Calu3 (cell line): ENCODE measurements at places on chromosomes 2 and 18. TPM values are rescaled to one million over a fixed set of nuclear protein-coding genes. Genes with fewer than 3 reads are reported as not detected.

The DNER gene
- 0.88 and 1.1 TPM in 2 replicates for total RNA-seq

The GCC2 gene
- 54.9 and 60.4 TPM in 2 replicates for total RNA-seq

The SLC14A1 gene
- not detected in 2 replicates for total RNA-seq

The SPP2 gene
- not detected in 2 replicates for total RNA-seq

The EHBP1 gene
- 82.9 and 89.2 TPM in 2 replicates for total RNA-seq

The PROKR1 gene
- not detected in 2 replicates for total RNA-seq

The AOX1 gene
- 0.22 and 0.45 TPM in 2 replicates for total RNA-seq

The PPP1R1C gene
- 2.0 and 2.7 TPM in 2 replicates for total RNA-seq

GRCh38 chr2:235263205-235264120 is 230.4 kb upstream of the AGAP1 start:
- peak; percentile 69 for DNase-seq

- DNase-seq = no peak
These were observed 310.5 kb downstream of the SATB2 start for GRCh38 chr2:199147216-199147615.

DNA sequence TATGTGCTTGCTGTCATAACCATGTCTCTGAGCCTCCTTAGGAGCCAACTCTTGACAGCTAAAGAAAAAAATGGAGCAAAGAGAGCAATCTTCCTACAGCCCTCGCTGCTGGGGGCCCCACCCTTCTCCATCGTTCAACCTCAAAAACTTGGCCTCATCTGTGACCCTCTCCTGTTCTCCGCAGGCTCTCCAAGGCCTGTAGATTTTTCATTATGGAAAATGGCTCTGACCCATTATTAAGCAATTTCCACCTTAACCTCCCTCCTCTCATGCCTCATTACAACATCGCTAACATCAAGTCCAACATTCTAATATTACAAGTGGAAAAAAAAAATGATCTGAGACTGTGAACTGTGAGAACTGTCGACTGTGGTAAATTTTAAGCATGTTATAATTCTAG is 98.7 kb downstream of the SLC8A1 start:
- DNase-seq = no peak

GRCh38 chr2:26588576-26588975 is 52.6 kb downstream of the CIB4 start:
- DNase-seq = no peak

DNA sequence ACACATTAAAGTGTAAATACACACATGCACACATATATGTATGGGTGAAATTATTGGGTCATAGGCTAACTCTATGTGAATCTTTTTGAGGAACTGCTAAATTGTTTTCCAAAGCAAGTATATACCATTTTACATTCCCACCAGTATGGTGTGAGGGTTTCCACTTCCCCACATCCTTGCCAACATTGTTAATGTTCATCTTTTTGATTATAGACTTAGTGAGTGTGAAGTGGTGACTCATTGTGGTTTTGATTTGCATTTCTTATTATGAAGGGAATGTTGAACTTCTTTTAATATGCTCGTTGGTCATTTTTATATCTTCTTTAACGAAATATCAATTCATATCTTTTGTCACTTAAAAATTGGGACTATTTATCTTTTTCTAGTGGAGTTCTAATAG is 181.8 kb upstream of the GCFC2 start:
- DNase-seq = no peak

- no peak for DNase-seq
These were observed 222.6 kb upstream of the SPRED2 start for GRCh38 chr2:65655000-65655399.

DNA sequence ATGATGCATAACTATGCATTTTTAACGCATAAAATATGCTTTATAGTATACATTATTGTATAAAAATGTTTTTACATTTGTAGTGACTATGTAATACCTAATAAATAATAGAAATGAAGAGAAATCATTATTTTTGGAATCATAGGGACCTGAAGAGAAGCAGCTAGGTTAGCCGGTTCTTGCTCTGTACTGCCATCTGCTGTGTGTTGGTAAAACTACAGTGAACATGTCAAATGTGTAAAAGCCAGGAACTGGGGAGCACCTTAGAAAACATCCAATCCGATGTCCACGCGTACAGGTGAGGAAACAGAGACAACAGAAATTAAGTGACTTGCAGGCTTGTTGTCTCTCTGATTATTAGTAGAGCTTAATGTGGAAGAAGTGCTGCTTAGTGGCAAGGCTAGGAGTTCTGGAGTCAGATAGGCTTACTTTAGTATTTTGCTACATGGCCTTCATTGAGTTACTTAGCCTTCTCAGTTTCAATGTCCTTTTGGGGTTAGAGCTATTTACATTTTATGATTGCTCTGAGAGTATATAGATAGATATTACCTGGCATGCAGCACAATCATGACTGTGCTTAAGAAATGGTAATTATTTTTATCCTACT is 386.5 kb downstream of the DLGAP1 start:
- peak; percentile 54 for DNase-seq

- no peak for DNase-seq
These were observed 103.7 kb downstream of the CTIF start for GRCh38 chr18:48642503-48642902.

GRCh38 chr2:112182581-112183034 is 44.4 kb downstream of the FBLN7 start:
- DNase-seq = no peak

DNA sequence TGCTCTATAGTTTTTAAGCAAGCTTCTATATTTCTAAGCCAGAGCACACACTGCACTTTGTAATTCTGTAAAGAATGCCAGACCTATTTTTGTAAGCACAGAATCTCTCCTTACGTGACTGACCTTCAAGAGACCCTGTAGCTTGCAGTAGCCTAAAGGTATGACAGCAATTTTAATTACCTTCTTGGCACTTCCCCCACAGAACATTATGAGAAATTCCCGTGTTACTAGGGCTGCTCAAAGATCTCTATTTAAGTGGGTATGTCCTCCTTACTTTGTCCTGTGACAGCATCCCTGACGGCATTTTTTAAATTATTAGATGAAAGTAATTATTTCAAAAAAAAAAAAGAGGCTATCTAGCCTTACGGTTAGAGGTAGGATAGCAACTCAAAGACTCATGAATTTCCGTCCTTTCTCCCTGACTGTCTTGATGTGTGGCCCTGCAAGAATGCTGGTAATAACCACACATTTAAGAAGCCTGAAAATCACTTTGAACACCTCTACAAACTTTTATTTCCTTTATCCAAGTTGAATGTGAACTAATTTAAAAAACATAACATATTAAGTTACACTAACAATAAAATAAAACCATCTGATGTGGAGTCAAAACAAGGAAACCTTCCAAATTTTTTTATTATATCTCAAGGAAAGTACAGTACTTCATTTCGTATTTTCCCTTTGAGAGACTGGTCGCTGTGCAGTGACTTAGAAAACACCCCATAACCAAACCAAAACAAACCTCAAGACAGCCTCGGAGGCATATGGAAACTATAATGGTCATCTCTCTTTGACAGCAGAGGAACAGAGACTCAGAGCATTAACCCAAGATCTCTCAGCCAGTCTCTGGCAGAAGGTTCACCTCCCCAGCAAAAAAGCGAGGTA is 54.9 kb downstream of the THUMPD2 start:
- no peak for DNase-seq

DNA sequence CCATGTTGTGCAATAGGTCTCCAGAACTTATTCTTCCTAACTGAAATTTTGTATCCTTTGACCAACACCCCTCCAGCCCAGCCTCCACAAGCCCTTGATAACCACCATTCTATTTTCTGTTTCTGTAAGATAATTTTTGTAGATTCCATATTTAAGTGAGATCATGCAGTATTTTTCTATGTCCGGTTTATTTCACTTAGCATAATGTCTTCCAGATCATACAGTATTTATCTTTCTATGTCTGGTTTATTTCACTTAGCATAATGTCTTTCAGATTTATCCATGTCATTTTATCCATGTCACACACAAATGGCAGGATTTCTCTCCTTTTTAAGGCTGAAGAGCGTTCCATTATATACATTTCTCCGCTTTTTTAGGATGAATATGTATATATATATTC is 24.4 kb upstream of the ONECUT2 start:
- no peak for DNase-seq

- DNase-seq = no peak
These were observed 46.3 kb upstream of the SPOPL start for GRCh38 chr2:138455275-138455674.
